GM18507 (cell line): ENCODE measurements at places on chromosomes 7 and 10.
A peak's percentile ranks its signal among the peaks of the same experiment; 100 is the strongest.

GRCh38 chr7:80440883-80441282 lies 71.0 kb downstream of the GNAT3 start:
- DNase-seq, result no peak

DNA sequence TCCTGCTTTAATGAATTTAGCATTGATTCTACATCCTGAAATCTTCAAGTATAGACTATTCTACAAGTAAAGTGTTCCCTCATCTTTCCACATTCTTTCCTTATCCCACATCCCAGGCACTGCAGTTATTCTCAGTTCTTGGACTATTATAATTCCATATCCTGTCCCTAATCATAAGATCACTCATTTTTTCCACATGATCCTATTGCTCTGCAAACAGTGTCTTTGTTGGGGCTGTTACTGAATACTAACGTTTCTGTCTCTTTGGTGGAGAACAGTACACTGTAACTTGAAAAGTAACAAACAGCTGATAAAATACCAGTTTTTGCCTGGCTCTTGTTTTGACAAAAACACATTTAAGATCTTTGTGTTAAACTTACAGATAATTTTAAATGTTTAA lies 769.9 kb downstream of the MAGI2 start:
- no peak for DNase-seq

DNA sequence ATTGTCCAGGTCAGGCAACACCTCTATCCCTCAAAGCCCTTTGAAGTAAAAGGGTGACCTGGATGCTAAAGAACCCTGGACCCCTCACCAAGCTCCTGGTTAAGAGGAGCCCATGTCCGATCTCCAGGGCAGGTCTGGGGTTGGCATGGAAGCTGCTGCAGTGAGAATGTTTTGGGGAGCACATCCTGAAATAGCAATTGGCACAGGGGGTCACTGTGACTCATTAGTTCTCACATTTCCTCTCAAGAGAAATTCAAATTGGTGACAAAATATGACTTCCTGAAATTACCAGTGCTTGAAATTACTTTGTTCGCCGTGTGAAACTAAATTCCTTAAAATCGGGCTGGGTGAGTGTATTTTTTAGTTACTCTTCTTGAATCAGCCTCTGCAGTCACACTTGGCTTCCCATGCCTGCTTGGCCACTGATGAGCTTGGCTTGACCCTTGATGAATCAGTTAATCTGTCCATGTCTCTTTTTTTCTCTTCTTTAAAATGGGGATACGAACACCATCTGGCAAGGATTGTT lies 18.8 kb upstream of the ARHGAP22 start:
- no peak for DNase-seq

GRCh38 chr7:36157527-36158320 lies 4.7 kb downstream of the EEPD1 start:
- DNase-seq, result no peak

GRCh38 chr10:86798611-86799010 lies 42.2 kb downstream of the BMPR1A start:
- DNase-seq, result no peak

DNA sequence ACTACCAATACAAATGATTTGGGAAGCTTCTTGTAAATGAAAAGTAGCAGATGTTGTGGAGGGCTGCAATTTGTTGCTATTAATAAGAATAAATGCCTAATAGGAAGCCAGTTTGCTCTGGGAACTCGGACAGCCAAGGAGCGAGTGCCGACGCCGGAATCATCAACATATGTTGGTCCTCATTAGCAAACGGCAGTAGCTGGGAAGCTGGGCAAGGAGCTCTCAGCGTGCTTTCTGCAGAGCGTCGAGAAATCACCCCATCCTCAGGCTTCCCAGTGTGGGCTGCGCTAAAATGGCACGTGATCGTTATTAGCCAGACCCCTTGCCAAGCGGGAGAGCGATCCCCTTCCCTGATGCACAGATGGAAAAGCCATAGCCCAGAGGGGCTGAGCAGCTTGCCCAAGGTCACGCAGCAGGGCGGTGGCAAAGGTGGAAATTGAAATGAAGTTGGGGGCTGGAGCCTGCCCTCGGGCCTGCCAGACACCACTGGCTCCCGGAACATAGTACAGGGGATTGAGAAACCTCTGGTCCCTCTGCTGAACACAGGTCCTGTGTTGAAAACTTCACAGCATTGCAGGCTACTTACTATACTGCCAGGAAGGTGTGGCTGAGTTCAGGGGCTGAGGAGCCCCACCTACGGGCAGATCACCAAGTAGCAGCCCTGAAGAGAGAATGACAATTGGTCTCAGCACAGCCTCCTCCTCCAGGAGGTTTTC lies 326.9 kb downstream of the PLXNA4 start:
- no peak for DNase-seq

DNA sequence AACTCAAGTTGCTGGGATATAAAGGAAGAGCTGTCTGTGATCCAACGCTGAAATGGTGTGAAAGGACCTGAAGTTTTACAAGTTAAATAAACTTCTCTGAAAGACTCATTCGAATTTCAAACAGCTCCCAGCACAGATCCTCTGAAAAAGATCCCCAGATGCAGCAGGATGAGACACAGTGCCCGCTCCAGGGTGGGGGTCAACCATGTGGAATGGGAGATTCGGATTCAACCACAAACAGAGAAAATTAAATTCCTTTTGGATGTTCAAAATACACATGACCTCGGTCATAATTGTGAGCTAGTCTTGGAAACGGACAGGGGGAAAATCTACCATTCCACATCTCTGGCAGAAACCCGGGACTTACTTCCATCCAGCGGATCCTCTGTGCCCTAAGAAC lies 119.6 kb downstream of the PRKAG2 start:
- DNase-seq, result no peak

DNA sequence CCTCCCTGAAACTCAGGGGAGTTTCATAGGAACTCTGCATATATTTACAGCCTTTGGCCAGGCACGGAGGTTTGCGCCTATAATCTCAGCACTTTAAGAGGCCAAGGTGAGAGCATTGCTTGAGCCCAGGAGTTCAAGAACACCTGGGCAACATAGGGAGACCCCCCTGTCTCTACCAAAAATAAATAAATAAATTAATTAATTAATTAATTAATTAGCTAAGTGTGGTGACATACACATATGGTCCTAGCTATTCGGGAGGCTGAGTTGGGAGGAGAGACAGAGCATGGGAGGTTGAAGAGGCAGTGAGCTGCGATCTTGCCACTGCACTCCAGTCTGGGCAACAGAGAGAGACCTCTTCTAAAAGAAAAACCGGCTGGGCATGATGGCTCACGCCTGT lies 9.4 kb upstream of the LEP start:
- no peak for DNase-seq

DNA sequence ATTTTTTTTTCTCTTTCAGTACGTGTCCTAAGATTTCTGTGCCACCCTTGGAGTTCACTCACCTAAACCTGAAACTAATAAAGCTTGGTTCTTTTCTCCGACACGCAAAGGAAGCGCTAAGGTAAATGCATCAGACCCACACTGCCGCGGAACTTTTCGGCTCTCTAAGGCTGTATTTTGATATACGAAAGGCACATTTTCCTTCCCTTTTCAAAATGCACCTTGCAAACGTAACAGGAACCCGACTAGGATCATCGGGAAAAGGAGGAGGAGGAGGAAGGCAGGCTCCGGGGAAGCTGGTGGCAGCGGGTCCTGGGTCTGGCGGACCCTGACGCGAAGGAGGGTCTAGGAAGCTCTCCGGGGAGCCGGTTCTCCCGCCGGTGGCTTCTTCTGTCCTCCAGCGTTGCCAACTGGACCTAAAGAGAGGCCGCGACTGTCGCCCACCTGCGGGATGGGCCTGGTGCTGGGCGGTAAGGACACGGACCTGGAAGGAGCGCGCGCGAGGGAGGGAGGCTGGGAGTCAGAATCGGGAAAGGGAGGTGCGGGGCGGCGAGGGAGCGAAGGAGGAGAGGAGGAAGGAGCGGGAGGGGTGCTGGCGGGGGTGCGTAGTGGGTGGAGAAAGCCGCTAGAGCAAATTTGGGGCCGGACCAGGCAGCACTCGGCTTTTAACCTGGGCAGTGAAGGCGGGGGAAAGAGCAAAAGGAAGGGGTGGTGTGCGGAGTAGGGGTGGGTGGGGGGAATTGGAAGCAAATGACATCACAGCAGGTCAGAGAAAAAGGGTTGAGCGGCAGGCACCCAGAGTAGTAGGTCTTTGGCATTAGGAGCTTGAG lies at the start of gene CFTR:
TSS of gene CFTR (plus strand) at position 801 of the 830 bp plus-strand sequence. CDS start 70 bp downstream, outside the sequence.
- DNase-seq, result no peak

GRCh38 chr7:152403726-152404125 lies 32.1 kb downstream of the KMT2C start:
- DNase-seq, result no peak

GRCh38 chr10:46019177-46019528 lies 11.3 kb downstream of the NCOA4 start:
- no peak for DNase-seq

DNA sequence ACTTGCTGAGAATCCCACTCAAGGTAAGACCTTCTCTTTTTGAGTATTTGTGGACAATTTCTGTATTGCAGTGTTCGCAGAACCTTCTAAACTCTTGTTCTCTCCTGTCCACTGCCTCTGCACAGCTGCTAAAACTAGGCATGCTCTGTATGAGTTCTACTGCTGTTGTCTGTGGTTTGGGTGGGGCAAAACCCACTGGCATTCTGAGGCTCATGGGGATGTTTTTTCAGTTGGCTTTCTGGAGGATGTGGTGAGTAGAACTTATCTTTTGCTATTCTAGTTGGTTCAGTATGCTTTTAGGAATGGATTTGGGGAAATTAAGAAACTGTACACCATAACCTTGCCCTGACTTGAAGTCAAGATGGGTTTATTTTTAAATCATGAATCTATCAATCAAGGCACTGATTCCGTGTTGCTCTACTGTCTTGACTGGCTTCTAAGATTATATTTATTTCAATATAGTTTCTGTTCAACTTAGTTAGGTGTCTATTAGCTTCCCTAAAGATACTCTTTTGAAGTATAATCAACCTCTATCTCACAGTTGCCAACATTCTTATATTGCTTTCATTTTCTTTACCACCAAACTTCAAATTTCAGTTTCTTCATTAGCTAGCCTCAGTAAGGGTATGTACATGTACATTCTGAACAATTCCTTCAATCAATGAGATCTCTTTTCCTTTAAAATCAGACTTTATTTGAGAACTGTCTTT lies 25.0 kb upstream of the C1GALT1 start:
- DNase-seq, result no peak

- DNase-seq, result no peak
Measured at GRCh38 chr10:111784436-111784835, 399.1 kb downstream of the GPAM start.

- DNase-seq, result peak; percentile 7
Measured at GRCh38 chr7:37719077-37719476, 35.5 kb downstream of the GPR141 start.

DNA sequence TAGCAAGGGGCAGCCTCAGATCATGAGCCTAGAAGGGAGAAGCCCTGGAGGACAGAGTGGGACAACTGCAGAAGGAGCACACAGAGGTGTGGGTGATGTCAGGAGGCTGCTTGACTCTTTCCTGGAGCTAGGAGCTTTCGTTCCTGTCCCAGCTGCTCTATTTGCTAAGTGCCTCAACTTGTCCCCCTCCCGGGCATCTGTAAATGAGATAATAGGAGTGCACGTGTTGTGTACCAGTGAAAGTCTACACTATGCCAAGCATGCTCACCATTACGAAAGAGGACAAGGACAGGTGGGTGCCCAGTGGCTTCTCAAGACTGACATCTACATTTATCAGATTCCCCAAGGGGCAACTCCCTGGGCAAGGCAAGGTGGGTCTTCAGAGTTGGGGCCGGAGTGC lies 162.7 kb downstream of the KCNMA1 start:
- DNase-seq, result no peak

GRCh38 chr10:121460733-121461132 lies 137.5 kb downstream of the FGFR2 start:
- no peak for DNase-seq

GRCh38 chr7:106465704-106466468 lies 181.1 kb upstream of the NAMPT start:
- no peak for DNase-seq

GRCh38 chr7:101950450-101951119 lies 133.2 kb downstream of the CUX1 start:
- no peak for DNase-seq

DNA sequence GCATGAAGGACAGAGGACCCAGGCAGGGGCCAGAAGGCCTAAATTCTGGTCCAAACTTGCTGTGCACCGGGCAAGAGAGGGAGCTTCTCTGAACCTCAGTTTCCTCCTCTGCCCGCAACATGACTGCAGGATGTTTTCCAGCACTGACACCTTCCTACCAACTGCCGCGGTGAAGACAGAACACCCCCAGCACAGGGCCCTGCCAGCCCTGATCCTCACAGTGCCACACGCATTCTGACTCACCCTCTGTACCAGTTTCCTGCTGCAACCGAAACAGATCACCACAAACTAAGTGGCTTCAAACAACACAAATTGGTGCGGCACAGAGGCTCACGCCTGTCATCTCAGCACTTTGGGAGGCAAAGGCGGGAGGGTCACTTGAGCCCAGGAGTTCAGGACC lies 18.1 kb downstream of the MAD1L1 start:
- DNase-seq, result no peak

DNA sequence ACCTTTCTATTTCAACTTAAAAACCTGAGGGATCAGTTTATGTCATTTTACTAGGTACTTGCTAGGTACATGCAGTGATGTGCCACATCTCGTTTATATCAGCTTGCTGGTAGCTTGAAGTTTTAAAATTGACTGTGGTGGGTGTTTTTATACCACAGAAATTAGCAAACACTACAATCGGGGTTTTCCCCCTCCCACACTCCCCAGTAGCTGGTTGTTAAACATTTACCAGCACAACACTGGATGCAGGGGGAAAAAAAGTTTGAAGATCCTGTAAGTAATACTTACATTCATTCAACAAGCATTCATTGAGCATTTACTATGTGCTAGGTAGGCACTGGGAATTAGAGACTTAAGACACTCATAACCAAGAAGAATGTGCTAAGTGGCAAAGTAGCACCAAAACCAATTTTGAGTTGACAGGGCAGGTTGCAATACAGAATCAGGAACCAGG lies 32.6 kb downstream of the USP6NL start:
- DNase-seq, result peak; percentile 14

GRCh38 chr7:157017149-157017548 lies 6.7 kb upstream of the MNX1 start:
- no peak for DNase-seq

DNA sequence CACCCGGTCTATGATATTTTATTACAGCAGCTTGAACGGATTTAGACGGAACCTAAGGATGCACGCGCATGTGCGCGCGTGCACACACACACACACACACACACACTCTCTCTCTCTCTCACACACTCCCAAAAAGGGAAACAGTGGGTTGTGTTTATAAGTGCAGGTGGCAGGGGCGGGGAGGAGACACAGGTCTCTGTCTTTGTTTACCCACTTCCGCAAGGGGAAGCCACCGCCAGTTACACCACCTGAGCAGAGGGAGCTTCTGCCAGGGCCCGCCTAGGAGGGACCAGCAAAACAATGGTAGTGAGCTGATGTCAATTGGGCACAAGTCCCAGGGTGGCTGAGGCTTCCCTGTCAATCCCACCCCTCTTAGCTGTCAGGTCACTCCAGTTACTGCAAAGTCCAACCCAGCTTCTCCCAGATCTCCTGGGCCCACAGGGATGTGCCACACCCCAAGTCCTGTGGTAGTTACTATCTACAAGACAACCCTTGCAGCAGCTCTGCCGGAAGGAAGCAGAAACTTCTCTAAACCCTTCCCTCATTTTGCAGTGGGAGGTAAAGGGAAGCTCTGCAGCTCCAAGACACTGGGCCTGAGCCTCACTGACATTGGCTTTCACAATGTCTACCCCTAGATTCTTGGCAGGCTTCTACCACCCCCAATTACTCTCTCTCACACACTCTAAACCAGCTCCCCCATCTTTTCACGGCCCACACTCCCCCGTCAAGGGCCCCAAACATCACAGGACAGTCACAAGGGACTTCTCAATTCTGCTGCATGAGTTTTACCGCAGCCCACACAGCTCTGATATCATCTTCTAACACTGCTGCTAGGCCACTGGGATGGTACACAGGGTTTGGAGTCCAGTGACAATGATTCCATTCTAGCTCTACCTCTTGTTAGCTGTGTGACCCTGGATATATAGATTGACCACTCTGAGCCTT lies 17.6 kb downstream of the ANXA11 start:
- peak; percentile 56 for DNase-seq
